ENCODE measurements at places on chromosomes 11 and 22.

- no peak overlapping the region for H3K4me3 ChIP-seq
- no peak overlapping the region for H3K27ac ChIP-seq
- H3K4me1 ChIP-seq: no peaks in the 10 kb centered on the region
- no peak for DNase-seq
Observed at GRCh38 chr22:43167001-43167589, 15.7 kb downstream of the TSPO start.

GRCh38 chr11:69353696-69354544 is 60.0 kb downstream of the MYEOV start:
- H3K4me3 ChIP-seq: no peak overlapping the region
- H3K27me3 ChIP-seq: no peaks in the 10 kb centered on the region
- H3K27ac ChIP-seq: no peak overlapping the region

- H3K4me3 ChIP-seq: no peak overlapping the region
- H3K4me1 ChIP-seq: no peaks in the 10 kb centered on the region
- no peak for DNase-seq
- no peaks in the 10 kb centered on the region for H3K36me3 ChIP-seq
- H3K27me3 ChIP-seq: no peaks in the 10 kb centered on the region
- H3K27ac ChIP-seq: no peak overlapping the region
Observed at GRCh38 chr11:43708776-43709175, 28.2 kb downstream of the HSD17B12 start.

- no peaks in the 10 kb centered on the region for H3K36me3 ChIP-seq
- DNase-seq: no peak
- no peak overlapping the region for H3K4me3 ChIP-seq
- no peaks in the 10 kb centered on the region for H3K4me1 ChIP-seq
- no peaks in the 10 kb centered on the region for H3K27me3 ChIP-seq
- H3K27ac ChIP-seq: no peak overlapping the region
Observed at GRCh38 chr22:22711532-22711913, 67.1 kb downstream of the GGTLC2 start.

GRCh38 chr11:79807506-79807905 is 366.7 kb upstream of the TENM4 start:
- DNase-seq: no peak
- no peaks in the 10 kb centered on the region for H3K36me3 ChIP-seq
- H3K27me3 ChIP-seq: no peaks in the 10 kb centered on the region
- H3K4me3 ChIP-seq: no peak overlapping the region
- no peaks in the 10 kb centered on the region for H3K4me1 ChIP-seq
- H3K27ac ChIP-seq: no peak overlapping the region

DNA sequence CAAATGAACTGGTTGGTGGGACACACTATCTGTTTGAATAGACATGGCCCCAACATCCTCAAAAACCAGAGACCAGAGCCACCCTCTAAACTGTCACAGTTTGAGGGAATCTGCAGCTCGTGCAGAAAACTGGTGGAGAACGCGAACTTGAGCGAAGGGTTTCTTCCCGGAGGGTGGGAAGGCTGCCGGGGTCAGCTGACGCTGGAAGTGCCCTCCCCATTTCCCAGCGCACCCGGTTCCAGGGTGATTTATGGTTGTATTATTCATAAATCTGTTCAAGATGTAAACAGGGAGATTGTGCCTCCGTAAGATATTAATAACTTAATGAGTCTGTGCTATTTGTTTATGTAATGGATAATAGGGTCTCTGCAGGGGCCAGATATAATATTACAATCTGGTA is 1396.7 kb downstream of the BRD1 start:
- no peak overlapping the region for H3K4me3 ChIP-seq
- H3K27ac ChIP-seq: no peak overlapping the region
- DNase-seq: no peak
- no peaks in the 10 kb centered on the region for H3K4me1 ChIP-seq
- H3K36me3 ChIP-seq: no peaks in the 10 kb centered on the region

- H3K4me1 ChIP-seq: no peaks in the 10 kb centered on the region
- no peak for DNase-seq
- no peaks in the 10 kb centered on the region for H3K27me3 ChIP-seq
- no peak overlapping the region for H3K27ac ChIP-seq
- H3K4me3 ChIP-seq: no peak overlapping the region
Observed at GRCh38 chr11:91686700-91687099, 537.9 kb upstream of the FAT3 start.

DNA sequence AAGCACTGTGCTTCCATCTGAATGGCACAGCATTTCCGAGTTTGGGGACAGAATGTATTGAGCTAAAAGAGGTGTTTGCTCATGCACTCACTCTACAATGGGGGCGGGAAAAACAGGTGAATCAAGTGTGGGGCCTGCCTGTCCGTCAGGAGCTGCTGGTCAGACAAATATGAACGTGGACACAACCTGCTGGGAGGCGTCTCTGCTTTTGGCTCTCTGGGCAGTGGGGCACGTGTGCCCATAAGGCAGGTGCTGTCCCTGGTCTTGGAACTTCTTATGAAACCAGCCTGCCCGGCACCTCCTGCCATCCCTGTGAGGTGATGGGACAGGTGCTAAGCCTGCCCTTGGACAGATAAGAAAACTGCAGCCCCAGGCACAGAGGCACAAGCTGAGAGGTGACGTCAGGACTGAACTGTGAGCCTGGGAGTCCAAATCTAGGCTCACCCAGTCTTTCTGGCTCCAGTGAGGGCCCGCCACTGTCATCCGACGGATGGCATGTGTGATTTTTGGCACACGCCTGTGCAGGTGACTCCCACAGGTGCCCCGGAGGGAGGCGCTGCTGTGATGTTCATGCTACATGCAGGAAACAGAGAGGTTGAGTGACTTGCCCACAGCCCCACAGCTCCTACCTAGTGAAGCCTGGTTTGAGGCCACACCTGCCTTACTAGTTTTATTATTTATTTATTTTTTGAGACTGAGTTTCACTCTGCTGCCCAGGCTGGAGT is 51.6 kb downstream of the SMIM38 start:
- DNase-seq: no peak
- no peak overlapping the region for H3K27ac ChIP-seq
- H3K4me1 ChIP-seq: no peaks in the 10 kb centered on the region
- no peaks in the 10 kb centered on the region for H3K36me3 ChIP-seq

- no peak overlapping the region for H3K4me3 ChIP-seq
- no peaks in the 10 kb centered on the region for H3K27me3 ChIP-seq
Observed at GRCh38 chr11:76327756-76328388, 53.1 kb downstream of the THAP12 start.

DNA sequence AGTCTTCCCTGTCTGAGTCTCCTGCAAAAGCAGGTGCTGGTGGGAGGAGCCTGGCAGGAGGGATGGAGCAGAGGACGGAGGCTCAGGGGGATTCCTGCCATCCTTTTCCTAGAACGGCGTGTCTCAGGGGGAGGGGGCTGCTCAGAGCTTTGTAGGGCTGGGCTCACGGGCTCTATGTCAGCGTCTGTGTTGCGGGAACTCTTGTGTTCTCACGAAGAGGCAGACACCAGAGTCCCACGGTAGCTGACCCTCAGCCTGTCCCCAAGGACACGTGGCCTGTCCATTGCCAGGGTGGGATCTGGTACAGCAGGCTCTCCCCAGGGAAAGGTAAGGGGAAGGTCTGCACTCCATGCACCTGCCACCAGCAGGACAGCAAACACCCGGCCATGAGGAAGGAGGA is 1505.2 kb downstream of the TBC1D22A start:
- no peak overlapping the region for H3K4me3 ChIP-seq
- H3K4me1 ChIP-seq: no peaks in the 10 kb centered on the region
- no peaks in the 10 kb centered on the region for H3K36me3 ChIP-seq
- no peak overlapping the region for H3K27ac ChIP-seq
